Stimulated activated CD4-positive, alpha-beta T cell treated with anti-CD3 and anti-CD28 coated beads, Interleukin-1b, Interleukin-23, amount 100 ng/mL, for 48 hours (primary cell): ENCODE measurements at places on chromosomes 7 and 10.

GRCh38 chr7:20362574-20363253 is 32.0 kb downstream of the ITGB8 start:
- no peak for DNase-seq

DNA sequence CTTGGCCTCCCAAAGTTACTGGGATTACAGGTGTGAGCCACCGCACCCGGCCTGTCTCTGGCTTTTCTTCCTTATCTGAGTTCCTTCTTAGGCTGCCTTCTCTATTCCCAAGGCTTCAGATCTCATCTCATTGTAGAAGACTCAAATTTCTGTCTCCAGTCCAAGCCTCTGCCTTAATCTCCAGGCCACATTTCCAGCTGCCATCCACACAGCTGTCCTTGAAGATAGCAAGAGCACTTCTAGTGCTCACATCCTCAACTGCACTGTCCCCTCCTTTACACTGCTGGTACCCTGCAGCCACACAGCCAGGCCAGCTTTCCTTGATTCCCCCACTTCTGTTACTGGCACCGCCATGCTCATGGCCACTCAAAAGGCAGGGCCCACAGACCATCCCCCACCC is 35.6 kb downstream of the POLL start:
- DNase-seq = no peak

DNA sequence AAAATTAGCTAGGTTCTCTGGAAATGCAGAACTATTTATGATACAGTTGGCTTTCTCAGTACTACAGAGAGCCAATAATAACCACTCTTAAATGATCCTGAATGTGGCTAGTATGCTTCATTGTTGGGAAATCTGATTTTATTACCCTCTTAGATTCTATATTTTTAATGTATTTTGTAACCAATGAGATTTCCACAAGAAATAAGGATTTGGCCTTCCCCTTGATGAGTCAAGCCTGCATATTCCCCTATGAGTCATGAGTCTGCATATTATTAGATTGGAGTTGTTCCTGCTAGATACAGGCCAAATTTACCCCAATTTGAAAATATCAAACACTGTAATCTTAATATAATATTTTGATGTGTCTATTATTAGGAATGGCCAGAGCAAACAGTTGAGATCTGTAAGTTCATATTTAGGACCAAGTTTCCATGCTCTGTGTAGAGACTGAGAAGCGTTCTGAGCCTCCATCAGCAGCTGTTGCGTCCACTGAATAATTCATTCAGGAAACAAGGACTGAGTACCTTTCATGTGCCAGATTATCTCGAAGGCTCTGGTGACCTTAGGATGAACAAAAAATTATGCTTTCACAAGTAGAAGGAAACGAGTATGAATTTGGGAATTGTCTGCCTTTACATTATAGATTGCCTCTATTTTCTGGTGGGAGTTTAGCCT is 793.4 kb downstream of the NRG3 start:
- DNase-seq = no peak

DNA sequence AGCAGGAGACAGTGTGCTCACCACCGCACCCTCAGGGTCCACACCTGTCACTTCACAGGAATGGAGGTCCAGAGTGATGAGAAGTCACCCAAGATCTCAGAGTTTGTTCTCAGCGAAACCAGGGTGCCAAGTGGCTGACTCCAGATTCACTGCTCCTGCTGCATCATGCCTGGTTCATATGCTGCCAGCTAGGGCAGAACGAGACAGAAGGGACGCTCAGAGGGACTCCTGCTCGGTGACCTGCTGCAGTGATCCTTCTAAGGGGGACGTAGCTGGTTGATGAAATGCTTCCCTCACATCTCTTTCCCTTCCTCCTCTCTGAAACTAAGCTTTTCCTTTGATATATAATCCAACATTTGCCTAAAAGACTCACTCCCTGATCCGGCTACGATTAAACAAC is 248.5 kb downstream of the SFMBT2 start:
- DNase-seq = no peak

- no peak for DNase-seq
Measured at GRCh38 chr7:21412410-21412851, 15.5 kb upstream of the SP4 start.

DNA sequence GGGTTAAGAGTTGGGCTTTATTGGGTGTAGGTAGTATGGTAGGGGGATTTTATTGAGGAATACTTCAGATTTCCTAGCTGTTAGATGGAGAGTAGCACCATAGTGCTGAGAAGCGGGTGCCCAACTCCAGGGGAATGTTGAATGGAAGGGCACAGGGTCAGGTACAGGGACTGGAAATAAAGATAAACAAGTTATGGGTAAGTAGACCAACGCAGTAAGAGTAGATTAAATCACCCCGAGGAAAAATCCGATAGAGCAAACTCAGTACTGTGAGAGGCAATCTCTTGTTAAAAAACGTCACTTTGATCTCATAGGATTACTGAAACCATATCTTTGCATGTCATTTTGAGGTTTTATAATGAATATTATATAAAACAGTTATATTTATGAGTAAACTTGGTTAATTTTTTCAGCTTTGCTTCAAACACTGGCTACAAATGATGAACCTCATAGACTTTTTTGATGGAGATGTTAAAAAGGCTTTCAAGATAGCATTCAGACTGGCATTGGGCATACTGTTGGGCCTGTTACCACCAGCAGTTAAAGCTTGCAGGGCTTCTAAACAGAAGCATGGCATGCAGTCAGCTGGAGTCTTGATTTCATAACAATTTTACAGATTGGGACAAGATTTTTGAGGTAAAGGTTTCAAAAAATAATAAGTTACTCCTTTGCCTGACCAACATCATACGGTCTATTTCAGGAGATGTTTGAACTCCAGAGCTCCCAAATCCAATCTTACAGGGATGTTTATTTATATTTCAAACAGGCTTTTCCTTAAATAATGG is 7.1 kb downstream of the AHR start:
- DNase-seq = no peak

DNA sequence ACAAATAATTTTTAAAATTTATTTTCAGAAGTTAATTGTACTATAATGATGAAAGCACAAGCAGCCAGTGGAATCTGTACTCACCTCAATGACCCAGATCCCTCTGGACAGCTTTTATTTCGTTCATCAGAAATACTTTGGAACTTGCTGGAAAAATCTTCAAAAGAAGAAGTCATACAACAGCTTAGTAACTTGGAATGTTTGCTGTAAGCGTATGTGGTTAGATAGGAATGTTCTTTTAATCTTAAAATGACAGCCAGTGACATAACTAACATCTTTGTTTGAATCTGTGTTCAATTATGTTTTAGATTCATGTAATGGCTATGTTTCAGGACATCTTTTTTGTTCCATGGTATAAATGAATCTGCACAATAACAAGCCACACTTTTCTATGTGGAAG is 26.8 kb downstream of the CFAP69 start:
- DNase-seq = no peak

DNA sequence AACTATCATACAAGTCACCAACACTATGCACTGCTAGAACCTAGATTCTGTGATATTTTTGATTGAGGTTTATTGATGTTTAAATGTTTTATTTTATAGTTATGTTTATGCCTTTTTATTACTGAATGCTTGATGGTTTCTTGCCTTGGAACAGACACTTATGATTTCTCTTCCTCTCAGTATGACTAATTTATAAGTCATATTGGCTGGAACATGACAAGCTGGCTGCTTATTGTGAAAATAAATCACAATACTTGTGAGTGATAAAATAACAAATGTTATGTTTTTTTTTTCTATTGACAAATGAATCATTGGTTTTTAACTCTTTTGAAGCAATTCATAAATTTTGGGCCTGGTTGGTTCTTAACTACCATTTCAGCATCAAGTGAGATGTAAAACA is 142.0 kb upstream of the MALRD1 start:
- DNase-seq = no peak

DNA sequence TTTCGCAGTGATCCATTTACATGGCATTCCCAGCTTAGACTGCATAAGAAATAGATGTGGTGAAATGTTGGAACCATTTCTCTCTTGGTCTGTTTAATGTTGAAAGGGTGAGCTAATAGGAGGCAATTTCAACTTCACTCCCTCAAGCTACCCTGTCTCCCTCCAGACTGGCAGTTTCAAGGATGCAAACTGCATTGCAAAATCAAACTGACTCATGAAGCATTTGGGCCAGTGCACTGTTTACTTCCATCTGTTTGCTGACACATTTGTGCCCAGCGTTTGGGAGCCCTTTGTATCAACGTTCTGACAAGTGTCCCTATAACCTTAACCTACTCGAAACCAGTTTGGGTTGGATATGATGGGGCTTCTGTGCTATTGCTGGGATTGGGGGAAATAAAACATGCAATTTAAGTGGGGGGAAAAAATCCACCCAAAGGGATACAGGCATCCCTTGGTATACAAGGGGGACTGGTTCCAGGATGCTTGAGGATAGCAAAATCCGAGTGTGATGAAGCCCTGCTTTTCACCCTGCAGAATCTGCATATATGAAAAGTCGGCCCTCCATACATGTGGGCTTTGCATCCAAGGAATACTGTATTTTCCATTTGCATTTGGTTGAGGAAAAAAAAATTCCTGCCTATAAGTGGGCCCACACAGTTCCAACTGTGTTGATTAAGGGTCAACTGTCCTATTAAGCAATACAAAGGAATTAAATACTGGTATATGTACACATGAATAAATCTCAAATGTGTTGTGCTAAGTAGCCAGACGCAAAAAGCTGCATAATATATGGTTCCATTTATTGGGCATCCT is 15.6 kb downstream of the RHEB start:
- DNase-seq = no peak

DNA sequence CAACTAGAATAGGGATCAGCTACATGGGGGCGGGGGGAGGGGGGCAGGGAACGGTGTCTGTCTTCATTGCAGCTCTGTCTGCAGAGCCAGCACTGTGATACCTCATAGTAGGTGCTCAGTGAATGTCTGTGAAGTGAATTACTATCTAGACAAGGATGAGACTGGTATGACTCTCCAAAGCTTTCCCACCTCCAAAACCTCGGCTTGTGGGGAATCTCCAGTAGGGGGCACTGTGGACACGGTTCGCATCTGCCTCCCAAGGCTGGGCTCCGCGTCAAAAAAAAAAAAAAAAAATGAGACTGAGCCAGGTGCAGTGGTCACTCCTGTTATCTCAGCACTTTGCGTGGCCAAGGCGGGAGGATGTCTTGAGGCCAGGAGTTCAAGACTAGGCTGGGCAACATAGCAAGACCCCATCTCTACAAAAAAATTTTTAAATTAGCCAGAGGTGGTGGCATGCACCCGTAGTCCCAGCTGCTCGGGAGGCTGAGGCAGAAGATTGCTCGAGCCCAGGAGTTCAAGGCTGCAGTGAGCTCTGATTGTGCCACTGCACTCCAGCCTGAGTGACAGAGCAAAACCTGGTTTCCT is 9.6 kb downstream of the TRIM56 start:
- peak; percentile 45 for DNase-seq

- no peak for DNase-seq
Measured at GRCh38 chr10:117226813-117227451, 14.0 kb upstream of the SLC18A2 start.

DNA sequence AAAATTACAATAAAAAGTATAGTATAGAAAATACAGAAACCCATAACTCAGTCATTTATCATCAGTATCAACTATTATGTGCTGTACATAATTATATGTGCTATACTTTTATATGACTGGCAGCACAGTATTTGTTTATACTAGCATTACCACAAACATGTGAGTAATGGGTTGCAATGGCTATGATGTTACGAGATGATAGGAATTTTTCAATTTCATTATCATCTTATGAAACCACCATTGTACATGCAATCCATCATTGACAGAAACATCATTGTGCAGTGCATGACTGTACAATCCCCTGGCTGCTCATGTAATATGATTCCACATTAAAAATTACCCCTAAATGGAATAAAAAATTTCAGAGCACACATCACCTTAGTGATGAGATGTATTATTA is 55.7 kb upstream of the TMEM229A start:
- no peak for DNase-seq

DNA sequence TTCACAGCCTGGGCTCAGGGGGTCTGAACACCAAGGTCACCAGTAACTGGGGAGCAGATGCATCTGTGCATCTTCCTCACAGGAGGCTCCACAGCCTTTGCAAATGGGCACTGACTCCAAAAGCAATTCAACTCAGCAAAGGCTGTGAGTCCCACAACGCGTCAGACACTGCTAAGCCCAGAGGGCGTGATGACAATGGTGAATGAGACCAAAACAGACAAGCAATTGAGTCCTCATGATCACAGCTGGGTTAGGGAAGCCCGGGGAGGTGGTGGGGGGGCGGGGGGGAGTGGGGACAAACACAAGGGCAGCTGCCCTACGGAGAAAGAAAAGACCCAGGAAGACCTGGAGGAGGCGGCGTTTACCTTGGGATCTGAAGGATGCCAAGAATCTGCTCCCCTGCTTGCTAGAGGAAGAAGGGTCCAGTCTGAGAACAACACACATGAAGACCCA is 61.6 kb upstream of the RNF32 start:
- DNase-seq = no peak

GRCh38 chr7:137000621-137001020 is 132.2 kb downstream of the CHRM2 start:
- DNase-seq = no peak

DNA sequence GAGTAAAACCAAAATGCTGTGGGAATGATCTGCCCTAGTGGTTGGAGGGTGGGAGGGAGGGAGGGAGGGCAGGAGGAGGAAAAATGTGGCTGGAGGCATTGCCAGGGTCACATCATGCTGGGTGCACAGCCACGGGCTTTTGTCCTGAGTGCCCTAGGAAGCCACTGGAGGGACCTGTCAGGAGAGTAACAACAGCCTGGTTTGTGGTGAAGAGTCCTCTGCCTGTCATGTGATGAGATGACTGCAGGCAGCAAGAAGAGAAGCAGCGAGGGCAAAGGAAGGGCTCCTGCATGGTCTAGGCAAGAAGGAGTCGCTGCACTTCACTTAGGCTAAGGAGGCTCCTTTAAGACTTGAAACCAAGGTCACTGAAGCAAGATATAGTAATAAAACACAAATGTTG is 65.6 kb downstream of the PKD1L1 start:
- DNase-seq = no peak

DNA sequence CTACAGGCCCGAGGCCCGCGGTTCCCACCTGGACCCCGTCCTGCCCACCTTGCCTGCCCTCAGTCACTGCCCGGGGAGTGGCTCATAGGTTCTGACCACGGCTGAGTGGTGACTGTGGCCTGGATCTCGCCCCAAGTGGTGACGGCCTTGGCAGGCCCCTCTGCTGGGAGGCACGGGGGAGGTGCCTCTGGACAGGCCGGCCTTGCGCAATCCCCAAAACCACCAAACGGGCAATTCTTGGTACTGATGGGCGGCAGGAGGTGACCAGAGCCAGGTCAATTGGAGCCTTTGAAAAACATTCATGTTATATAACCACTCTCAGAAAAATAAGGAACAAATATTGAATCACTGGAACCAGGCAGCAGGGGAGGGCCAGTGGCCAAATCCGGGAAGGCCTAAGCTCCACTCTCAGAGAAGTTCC is 83.4 kb downstream of the PRKAG2 start:
- DNase-seq = no peak

DNA sequence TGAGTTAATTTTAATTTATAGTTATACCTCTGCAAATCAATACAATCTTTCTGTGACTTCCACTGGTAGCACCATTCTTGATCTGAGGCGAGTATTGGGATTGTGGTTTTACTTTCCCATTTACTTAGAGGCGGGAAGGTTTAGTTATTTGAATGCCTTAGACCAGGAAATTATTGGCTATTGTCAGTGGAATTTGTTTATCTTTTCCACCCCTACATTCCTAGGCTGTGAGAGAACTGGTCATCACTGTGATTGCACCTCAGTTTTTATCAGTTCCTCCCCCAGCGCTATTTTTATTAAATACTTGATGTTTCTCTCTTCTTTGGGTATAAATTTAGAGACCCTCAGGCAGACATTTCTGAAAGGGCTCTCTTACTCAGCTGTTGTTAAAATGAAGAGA is 29.9 kb downstream of the CDK14 start:
- no peak for DNase-seq
